ENCODE measurements at places on chromosomes 5 and 9.

DNA sequence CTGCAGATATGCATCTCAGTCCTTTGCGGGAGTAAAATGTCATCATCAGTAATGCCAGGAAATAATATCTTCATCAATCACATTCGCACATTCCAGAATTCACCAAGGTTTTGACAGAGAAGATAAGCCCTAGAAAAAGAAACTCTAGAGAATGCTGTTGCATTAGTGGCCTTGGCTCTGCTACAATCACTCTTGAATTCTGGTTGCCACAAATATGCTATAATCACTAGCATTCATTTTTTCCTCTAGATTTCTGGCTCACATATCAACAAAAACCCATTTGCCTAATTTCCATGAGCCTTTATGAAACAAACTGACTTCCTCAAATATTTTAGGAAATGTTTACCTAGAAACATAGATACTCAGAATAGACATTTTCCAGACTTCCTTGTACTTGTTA lies 653.4 kb downstream of the ANXA1 start:
- H3K36me3 ChIP-seq: no peaks in the 10 kb centered on the region
- H3K27me3 ChIP-seq: no peaks in the 10 kb centered on the region
- no peak for DNase-seq
- H3K27ac ChIP-seq: no peak overlapping the region
- H3K4me3 ChIP-seq: no peak overlapping the region

GRCh38 chr5:8341406-8341805 lies 472.5 kb downstream of the MTRR start:
- no peak for DNase-seq
- no peaks in the 10 kb centered on the region for H3K4me1 ChIP-seq
- H3K4me3 ChIP-seq: no peak overlapping the region
- H3K27me3 ChIP-seq: no peaks in the 10 kb centered on the region

DNA sequence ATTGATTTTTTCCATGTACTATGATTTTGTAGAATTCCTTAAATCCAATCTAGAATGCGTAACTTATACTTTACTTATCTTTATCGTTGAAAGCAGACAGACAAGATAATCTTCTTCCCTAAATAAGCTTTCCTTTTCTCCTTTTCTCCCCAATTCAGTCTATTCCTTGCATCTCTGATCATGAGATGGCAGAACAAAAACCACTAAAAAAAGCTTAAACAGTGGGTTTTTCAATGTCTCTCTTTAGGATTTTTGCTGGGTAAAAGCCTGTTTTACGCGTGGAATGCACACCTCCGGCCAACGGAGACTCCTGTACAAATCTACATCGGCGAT lies 755 bp downstream of the CDKN2B start:
- peak overlapping the region; percentile 33 for H3K27ac ChIP-seq
- peaks cover 21% of the 10 kb centered on the region for H3K4me1 ChIP-seq
- peak overlapping the region; percentile 89 for H3K4me3 ChIP-seq
- peaks cover 62% of the 10 kb centered on the region for H3K27me3 ChIP-seq

DNA sequence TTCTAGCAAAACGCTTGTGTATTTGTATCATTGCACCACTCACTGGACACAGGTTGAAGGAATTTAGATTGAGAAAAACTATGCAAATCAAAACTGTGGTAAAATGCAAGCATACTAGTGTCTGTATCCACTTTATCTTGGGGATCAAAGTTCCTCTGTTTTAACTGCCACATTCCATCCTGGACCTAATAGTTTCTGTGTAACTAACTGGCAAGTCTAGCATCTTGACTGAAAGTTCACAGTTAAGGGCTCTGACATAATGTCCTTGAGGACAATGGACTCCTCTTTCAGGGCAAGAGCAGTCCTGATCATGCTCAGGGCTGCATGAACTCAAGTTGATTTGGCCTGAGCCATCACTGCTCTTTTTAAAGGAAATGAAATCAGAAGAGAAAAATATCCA lies 30.7 kb downstream of the NFIB start:
- H3K27ac ChIP-seq: no peak overlapping the region
- H3K4me3 ChIP-seq: no peak overlapping the region
- H3K4me1 ChIP-seq: no peaks in the 10 kb centered on the region
- no peak for DNase-seq
- peaks cover 46% of the 10 kb centered on the region for H3K27me3 ChIP-seq

DNA sequence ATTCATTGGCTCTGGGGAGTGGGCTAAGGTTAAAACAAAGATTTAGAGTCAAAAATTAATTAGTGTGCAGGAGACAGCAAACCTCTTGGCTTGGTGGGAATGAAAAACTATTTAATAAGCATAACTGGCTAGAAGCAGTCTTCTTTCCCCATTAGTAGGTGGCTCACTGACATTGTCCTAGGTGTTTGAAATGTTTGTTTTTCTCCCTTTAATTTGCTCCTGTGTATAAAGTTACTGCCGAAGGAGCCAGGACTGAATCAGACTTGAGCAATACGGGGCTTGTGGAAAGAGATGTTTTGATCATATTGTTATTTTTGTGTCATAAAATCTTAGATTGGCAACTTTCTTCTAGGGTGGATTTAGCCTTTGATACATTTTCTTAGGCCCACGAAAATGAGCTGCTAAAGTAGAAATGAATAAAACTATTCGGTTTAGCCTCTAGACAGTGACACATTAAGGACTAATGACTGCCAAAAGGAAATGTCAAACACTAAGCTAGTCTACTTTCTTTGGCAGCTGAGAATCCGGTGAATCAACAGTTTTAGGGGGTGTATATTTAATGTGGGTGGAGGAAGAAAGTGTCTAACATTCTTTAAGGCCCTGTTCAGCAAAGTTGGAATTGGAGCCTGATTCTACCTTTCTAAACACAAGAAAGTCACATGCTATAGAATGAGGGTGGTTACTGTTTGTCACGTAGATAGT lies 30.2 kb downstream of the LRRTM2 start:
- H3K27me3 ChIP-seq: no peaks in the 10 kb centered on the region
- peaks cover 11% of the 10 kb centered on the region for H3K4me1 ChIP-seq
- H3K4me3 ChIP-seq: no peak overlapping the region
- no peak for DNase-seq

Data from central memory CD8-positive, alpha-beta T cell (primary cell).